ENCODE measurements at places on chromosomes 3 and 15.

DNA sequence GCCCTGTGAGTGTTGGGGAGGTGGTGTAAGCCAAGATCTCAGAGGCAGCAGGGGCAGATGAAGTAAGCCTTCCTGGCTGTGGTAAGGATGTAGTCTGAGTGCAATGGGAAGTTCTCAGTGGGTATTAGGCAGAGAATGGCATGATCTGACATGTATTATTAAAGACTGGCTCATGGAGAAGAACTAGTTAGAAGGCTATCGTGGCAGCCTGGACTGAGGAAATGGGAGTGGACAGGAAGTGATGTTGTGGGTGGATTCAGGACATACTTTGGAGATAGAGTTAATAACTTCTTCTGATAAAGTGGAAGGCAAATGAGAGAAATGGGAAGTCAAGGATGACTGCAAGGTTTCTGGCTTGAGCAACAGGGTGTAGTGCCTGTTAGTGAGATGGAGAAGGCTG lies 250.9 kb upstream of the CFAP20DC start:
- no peak for DNase-seq

GRCh38 chr15:80695911-80696661 lies 976 bp downstream of the ABHD17C start:
- DNase-seq: peak; percentile 21

GRCh38 chr3:190155752-190156151 lies 35.1 kb upstream of the P3H2 start:
- no peak for DNase-seq

GRCh38 chr15:38687340-38687739 lies 122.7 kb upstream of the RASGRP1 start:
- DNase-seq: no peak

DNA sequence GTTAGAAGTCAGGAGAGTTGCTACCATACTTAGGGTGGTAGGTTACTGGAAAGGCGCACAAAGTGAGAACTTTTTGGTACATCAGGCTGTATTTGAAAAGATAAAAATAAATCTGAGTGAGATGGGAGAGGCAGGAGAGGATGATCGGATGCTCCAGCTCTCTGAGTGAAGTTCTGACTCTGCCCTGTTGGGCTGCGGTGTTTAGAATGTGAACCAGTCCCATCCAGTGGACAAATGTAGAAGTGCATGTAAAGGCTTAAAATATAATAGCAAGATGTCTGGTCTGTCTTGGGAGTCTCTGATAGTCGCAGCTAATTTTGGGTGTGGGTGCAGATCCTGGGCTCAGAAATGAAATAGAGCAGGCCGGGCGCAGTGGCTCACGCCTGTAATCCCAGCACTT lies 30.4 kb downstream of the ACKR2 start:
- DNase-seq: peak; percentile 7

DNA sequence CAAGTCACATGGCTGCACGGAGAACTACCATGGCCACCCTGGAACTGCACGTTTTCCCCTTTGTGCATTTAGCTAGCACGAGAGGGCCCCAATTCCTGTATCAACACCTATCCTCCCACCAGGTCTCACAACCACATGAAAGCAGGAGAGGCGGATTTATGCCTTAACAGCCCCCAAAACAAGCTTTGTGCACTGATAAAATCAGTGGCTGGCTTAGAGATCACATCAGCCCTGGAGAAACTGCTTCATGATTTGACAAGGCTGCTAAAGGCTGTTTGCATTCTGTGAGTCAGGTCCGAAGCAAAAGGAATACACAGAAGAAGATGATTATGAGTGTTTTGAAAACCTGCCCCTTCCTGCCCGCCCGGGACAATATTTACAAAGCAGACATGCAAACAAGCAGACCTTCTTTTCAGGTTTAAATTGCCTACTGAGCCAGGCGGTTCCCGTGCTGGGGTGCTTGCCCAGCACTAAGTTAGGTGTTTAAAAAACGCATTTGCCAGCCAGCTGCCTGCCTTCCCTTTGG lies 25.9 kb downstream of the CEMIP start:
- peak; percentile 37 for DNase-seq

GRCh38 chr3:99470841-99471240 lies 167.6 kb upstream of the COL8A1 start:
- no peak for DNase-seq

- DNase-seq: no peak
Observed at GRCh38 chr15:51299187-51300015, 39.0 kb downstream of the CYP19A1 start.

DNA sequence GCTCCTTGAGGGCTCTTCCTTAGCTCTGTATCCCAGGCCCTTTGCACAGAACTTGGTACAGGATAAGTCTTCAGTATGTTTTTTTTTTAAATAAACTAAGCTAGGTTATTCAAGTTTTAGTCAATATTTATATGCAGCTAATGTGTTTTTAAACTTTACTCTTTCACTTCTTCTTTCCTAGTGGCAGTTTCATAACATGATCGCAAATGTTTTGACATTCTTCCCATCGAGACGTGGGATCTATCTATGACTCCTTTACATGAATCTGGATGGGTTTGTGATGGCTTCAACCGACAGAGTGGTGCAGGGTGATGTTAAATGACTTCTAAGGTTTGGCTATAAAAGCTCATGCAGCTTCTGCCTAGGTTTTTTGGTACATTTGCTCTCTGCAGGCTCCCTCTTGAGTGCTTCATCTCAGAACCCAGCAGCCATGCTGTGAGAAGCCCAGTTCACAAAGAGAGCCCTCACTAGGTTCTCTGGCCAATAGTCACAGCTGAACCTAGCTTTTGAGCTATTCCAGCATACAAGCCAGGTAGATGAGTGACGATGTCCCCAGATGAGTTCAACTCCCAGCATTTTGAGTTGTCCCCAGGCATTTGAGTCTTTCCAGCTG lies 13.5 kb upstream of the MECOM start:
- no peak for DNase-seq

- DNase-seq: no peak
Observed at GRCh38 chr3:167929968-167930367, 165.8 kb downstream of the GOLIM4 start.

GRCh38 chr3:98875535-98875934 lies 26.0 kb downstream of the DCBLD2 start:
- DNase-seq: no peak

DNA sequence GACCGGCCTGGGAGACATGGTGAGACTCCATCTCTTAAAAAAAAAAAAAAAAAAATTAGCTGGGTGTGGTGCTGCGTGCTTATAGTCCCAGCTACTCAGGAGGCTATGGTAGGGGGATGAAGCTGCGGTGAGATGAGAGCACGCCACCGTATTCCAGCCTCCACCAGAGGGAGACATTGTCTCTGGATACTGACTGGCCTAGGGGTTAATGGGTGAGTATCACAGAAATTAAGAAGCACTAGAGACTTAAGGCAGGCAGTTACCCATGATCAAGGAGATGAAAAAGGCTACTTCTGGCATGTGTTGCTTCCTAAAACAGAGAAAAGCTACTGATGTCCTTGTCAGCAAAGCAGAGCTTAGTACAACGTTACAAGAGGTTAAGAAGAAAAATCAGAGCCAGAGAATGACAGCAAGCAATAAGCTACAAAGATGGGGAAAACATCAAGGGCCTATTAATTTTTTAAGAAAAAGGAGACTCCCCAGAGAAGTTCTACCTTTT lies 8.6 kb downstream of the TFRC start:
- peak; percentile 71 for DNase-seq

GRCh38 chr3:184497804-184498203 lies 63.8 kb upstream of the EPHB3 start:
- no peak for DNase-seq

DNA sequence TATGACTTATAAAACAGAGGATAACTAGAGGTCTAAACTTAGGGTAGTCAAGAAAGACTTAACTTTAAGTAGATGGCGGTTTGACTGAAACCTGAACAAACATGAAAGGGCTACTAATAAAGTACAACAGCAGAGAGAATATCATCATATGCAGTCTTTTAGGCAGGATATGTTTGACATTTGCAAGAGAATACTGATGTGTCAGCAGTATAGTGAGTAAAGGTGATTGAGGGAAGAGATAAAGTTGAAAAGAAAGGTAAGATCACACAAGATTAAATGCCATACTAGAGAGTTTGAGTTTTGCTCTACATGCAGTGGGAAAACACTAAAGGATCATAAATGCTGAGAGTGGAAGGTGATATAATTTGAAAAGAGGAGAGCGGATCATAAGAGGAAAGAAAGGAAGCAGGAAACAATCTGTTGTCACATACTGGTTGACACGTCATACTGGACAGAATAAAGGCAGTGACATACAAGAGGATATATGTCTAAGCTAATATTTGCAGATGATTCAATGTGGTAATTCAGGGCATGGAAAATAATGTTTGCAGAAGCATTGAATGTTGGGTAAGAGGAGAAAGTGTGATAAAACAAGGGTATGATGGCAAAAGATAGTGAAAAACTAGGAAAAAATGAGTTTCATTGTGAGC lies 223.0 kb downstream of the EPHA6 start:
- DNase-seq: no peak

DNA sequence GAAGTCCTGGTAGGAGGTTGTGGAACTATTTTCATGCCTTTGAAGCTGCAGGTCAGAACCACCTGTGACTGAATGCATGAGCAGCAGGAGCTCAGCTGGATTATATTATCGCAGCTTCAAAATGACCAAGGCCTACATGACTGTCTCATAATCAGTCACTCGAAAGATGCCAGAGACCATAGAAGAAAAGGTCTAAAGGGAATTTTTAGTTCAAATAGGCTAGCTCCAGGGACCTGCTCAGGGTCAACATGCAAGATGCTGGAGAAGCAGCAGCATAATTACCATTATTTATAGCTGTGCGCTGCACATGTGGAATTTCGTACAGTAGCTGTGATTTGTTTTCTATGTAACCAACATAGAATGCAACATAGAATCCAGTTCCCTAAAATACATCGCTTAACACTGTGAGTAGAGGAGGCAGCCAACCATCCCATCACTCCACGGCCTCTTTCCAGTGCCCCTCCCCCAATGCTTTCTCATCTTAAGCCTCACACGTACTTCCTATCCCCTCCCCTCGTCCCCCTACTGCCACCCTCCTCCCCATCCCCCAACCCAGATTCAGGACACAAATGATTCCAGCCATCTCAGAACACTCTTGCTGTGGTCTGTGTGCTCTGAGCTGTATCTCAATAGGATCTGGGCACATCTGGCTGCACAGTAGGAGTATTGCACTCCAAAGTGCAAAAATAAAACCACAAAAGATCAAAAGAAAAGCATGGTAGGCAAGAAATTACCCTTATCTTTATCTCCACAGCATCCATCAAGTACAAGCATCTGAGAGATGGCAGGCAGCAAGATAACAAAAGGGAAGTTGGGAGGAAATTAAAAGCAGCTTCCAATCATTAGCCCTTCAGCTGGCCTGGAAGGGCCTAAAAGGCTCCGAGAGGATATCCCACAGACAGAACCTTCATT lies 352.8 kb upstream of the SEMA6D start:
- DNase-seq: no peak

- DNase-seq: no peak
Observed at GRCh38 chr3:35664460-35664919, 25.2 kb downstream of the ARPP21 start.

DNA sequence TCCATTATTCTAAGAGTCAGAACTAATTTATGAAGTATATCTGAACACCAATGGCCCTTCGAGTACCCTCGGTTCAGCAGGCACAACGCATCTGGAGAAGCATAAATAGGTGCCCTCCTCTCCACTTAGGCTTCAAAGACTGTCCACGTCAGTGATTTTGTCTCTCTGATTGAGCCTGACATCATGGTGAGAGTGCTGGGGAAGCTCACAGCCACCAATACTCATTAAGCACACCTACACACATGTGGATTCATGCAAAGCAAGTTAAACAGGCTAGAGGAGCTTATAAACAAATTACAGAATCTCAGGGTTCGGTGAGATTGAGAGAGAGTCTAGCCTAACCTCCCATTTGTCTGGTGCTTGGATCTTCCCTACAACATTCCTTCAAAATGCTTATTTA lies 3.6 kb downstream of the CLDN1 start:
- no peak for DNase-seq

- no peak for DNase-seq
Observed at GRCh38 chr3:35448681-35449080, 190.6 kb upstream of the ARPP21 start.

GRCh38 chr3:44988073-44988472 lies 12.0 kb downstream of the EXOSC7 start:
- DNase-seq: no peak

- DNase-seq: no peak
Observed at GRCh38 chr15:98657721-98658120, 9.4 kb downstream of the IGF1R start.

DNA sequence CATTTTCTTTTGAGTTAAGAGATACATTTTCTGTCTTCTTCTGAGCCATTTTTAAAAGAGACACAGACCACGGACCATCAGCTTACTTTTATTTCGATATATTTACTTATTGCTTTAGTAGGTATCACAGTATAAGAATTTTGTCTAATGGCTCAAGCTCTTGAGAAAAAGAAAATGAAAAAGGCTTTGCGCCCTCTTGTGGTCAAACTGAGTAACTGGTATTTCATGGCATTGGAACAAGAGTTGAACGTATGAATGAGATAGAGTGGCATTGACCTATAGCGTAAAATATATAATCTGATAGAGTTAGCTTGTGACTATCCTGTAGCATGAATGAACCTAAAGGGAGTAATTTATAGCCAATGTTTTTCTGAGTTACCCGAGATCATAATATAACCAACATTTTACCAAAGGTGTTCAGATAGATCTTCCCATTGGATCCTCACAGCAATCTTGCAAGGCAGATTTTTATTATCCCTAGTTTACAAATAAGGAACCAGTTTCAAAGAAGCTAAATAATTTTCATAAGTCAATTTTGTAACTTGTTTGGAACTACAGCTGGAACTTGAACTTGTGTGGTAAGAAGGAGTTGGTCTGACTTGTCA lies 154.6 kb downstream of the POLR2M start:
- no peak for DNase-seq

GRCh38 chr15:85381850-85382751 lies 1.7 kb downstream of the AKAP13 start:
- DNase-seq: no peak

GRCh38 chr15:89457086-89457485 lies 39.3 kb downstream of the RHCG start:
- no peak for DNase-seq

DNA sequence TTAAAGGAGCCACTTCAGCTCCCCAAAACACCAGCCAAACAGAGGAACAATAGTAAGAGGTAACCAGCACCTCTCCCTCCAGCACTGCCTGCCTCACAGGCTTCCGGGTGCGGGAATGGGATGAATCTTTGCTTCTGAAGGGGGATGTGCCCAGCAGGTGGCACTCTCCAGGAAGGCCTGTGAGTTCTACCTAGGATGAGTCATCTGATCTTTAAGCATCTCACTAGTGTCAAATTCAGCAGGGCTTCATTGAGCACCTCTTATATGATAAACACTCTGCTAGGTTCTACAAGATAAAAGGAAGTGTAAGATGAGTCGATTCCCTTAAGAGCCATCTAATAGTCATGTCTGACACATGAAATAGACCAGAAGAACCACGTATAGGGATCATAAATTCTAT lies 237.4 kb upstream of the UMPS start:
- DNase-seq: no peak

- no peak for DNase-seq
Observed at GRCh38 chr3:145326666-145327065, 834.3 kb downstream of the PLOD2 start.

GRCh38 chr3:44989636-44990373 lies 13.8 kb downstream of the EXOSC7 start:
- DNase-seq: no peak

- no peak for DNase-seq
Observed at GRCh38 chr3:155334215-155334913, 40.9 kb upstream of the STRIT1 start.

- DNase-seq: no peak
Observed at GRCh38 chr3:98563661-98564281, 29.6 kb downstream of the CPOX start.
